ENCODE measurements at places on chromosomes 4 and X. TPM values are rescaled to one million over a fixed set of nuclear protein-coding genes. Genes with fewer than 3 reads are reported as not detected.

RHOXF2 gene
- not detected for total RNA-seq

GDPD2 gene
- not detected for total RNA-seq

GRCh38 chr4:186684889-186685309 is 38.8 kb downstream of the FAT1 start:
- no peak for DNase-seq

DNA sequence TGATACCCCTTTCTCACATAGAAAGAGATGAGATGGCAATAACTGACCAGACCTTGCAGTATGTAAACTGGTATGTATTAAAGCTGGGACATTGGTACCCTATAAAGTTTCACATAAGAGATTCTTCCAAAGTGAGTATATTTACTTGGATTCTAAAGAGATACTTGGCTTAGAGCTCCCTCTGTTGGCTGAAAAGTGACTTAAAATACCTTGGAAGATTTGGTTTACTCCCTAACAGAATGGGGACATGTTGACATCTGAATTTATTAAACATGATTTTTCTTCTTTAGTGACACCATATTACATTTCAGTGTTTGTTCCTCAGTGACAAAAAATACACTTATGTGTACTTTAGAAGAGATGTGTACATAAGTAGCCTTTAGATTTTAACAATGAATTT is 47.9 kb upstream of the RGN start:
- DNase-seq: peak; percentile 68

PCSK1N gene
- not detected for total RNA-seq

- peak; percentile 12 for DNase-seq
These were observed at the start of gene GK for GRCh38 chrX:30653415-30654131. TSS of gene GK (plus strand) at chrX:30653423. CDS start at chrX:30653538, 115 bp downstream.

DNA sequence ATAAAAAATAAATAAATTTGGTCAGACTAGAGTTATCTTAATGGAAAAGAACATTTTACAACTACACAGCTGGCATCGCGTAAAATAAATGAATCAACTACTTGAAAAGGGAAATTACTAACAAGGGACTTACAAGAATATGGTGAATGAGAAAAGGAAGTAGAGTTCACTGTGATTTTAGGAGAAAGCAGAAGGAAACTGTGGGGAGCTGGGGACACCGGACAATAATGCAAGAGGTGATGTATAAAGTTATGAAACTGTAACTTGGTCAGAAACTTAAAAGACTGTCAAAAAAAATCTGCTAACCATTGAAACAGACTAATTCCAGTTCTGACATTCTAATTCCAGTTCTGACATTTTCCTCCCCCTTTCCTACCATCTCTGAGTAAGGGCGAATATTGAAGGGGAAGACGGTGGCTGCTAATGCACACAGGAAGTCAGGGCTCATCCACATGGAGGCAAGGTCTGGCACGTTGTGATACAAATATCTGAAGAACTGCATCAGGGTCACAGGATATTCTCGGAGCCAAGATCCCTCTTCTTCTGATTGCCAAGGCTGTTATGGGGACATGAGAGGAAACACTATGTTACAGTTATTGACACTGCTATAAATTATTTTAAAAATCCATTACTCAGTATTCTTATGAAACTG is 170.5 kb downstream of the CDS1 start:
- no peak for DNase-seq

UGT8 gene
- not detected for total RNA-seq

GRCh38 chr4:101148551-101148950 is 198.8 kb downstream of the PPP3CA start:
- no peak for DNase-seq

SSX1 gene
- not detected for total RNA-seq
